ENCODE measurements at places on chromosomes 12 and 14.

DNA sequence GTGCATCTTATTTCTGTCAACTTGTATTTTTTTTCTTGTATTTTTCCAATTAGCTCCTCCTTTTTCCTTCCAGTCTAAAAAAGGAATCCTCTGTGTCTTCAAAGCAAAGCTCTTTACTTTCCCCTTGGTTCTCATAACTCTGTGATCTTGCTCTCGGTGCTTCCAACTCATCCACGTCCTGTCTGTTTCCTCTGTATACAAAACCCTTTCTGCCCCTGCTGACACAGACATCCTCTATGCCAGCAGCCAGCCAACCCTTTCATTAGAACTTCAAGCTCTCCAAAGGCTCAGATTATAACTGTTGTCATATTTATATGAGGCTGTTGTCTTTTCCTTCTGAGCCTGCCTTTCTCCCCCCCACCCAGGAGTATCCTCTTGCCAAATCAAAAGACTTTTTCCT lies 32.4 kb downstream of the OAS2 start:
- no peak for DNase-seq

- DNase-seq, result no peak
Observed at GRCh38 chr14:36451310-36452065, 68.5 kb downstream of the NKX2-1 start.

DNA sequence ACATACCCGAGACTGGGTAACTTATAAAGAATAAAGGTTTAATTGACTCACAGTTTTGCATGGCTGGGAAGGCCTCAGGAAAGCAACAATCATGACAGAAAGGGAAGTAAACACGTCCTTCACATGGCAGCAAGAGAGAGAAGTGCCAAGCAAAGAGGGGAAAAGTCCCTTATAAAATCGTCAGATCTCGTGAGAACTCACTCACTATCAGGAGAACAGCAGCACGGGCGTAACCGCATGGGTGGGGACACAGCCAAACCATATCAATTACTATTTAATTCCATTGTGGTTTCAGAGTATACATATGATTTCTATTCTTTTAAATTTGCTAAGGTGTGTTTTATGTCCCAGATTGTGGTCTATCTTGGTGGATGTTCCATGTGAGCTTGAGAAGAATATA lies 117.9 kb downstream of the SCAF11 start:
- DNase-seq, result no peak

DNA sequence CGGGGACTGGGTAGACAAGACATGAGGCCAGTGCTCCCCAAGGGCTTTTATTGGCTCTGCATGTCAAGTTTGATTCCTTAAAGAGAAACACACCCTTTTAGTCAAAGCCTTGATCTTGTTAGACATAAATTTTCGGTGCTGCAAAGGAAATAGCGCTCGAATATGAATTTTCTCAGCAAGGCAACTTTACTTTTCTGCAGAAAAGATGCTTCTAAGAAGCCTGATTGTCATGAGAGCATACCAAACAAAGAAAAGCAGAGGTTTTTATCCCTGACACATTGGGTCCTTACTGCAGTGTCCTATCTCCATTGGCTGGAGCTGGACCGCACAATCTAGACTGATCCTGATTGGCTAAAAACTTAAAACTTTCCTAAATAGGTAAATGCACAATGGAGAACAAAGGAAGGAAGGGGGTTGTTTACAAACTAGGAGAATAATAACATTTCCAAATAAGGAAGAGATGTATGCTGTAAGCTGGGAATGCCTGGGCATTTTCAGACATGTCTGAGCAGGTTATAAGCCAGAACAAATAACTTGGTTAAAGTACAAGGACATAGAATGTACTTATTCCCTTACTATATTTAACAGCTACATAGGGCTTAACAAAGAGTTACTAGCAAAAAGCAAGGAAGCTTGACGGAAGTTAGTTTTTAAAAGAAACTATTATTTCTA lies 17.2 kb downstream of the TXNRD1 start:
- no peak for DNase-seq

DNA sequence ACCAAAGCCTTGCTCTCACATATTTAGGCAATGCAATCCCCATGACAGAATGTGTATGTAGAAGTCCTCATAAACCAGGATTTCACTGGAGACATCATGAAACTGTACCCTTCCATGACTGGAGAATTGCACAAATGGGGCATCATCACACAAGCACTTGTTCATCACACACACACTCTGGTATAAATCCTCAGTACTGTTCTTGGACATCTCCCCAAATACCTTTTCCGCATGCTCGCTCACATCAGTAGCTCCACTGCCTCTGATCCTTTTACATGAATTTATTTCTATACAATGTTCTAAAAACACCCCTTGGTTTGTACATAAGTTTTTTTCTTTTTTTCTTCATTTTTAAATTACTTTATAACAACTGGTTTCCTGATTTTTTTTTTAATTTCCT lies 3.3 kb upstream of the ING4 start:
- no peak for DNase-seq

- no peak for DNase-seq
Observed at GRCh38 chr12:52270541-52271070, 3.8 kb upstream of the KRT86 start.

DNA sequence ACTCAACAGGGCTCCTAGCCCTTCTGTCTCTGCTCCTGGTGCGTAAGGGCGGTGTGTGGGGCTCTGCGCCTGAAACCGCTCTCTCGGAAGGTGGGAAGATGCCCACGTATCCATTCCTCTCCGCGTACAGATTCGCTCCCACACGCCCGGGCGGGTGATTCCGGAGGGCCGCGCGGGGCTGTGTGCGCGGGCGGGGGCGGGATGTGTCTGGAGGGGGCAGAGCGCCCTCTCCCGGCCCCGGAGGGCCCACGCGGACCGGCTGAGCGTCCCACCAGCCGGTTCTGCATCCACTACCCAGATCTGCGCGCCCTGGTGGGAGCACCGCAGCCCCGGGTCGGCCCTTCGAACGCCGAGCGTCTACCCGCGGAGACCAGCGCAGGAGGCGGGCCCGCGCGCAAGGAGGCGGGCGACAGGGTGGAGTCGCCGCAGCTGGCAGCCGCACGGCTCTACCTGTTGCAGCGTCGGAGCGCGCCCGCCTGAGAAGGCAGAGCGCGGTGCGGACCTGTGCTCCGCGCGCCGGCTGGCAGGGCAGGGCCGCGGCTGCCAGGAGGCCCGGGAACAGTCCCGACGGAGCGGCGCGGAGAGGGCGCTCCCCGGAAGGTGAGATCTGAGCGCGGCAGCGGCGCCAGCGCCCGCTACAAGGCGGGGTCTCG lies 1.4 kb upstream of the KCNK13 start:
- no peak for DNase-seq

DNA sequence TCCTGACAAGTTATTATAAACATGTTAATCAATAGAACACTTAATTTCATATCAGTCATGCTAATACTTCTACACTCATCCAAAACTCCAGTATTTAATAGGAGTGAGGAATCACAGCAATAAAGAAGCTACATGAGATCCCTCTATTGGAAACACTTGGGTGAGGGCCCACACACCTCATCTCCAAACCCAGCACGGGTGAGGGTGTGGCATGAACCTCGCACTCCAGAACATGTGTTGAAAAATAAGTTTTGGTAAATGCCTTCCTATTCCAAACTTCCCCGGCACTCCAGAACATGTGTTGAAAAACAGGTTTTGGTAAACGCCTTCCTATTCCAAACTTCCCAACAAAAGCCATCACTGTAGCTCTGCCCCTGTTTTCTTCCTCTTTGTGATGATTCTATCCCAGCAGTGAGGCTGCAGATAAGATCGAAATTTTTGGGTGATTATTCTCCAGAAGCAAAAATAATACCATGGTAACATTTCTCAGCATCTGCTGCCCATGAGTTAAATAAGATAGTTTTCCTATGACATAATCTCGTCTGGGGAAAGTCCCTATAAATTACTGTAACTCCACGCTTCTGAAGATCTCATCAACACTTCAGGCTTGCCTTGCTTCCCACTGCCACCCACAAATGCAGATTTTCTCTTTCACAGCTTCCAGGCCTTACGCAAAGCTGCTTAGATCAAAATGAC lies 24.4 kb upstream of the PTPRB start:
- no peak for DNase-seq

DNA sequence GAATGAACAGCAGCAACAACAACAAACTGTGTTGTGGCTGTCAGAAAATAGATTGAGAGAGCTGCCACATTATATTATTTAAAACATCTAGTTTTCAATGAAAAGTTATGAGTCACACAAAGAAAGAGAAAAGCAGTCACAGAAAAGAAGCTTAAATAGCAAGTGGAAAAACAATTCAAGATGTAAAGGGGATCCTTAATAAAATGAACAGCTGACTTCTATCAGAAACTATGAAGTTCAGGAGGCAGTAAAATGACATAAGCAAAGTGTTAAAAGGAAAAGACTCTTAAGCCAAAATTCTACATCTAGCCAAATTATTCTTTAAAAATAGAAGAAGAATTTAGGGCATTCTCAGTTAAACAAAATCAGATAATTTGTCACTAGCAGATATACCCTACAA lies 5.6 kb downstream of the CLEC14A start:
- DNase-seq, result no peak

- DNase-seq, result no peak
Observed at GRCh38 chr12:26361964-26362363, 166.6 kb downstream of the SSPN start.

- no peak for DNase-seq
Observed at GRCh38 chr12:102062419-102062806, 622 bp upstream of the WASHC3 start.

GRCh38 chr14:71123579-71124135 lies 216.4 kb downstream of the PCNX1 start:
- DNase-seq, result no peak

- no peak for DNase-seq
Observed at GRCh38 chr12:68157380-68157779, 2.2 kb downstream of the IFNG start.

GRCh38 chr12:28440081-28440608 lies 249.9 kb downstream of the CCDC91 start:
- DNase-seq, result no peak

DNA sequence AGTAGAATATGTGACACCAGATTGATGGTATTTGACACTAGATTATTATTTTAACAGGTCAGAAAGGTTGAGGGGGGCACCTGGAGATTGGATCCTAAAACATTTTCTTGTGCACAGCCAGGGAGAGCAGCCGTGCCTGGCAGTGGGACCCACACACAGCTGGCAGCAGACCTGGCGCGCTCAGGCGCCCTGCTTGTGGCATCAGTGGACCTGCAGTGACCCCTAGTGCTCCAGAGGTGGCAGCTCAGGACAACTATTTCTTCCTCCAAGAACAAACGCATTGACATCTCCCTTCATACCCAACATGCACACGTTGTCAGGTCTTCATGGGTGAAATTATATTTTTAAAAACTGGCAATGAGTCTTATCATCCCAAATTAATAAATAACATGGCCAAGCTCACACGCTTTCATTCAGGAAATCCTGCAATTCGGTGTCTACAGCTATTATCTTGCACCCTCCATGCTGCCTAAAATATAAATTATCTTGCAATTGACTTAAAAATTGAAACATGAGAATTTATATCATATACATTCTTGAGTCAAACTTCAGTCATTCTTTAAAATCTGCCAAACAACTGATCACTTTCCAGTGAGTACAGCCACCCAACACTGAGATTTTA lies 7.7 kb upstream of the TMEM132D start:
- no peak for DNase-seq

DNA sequence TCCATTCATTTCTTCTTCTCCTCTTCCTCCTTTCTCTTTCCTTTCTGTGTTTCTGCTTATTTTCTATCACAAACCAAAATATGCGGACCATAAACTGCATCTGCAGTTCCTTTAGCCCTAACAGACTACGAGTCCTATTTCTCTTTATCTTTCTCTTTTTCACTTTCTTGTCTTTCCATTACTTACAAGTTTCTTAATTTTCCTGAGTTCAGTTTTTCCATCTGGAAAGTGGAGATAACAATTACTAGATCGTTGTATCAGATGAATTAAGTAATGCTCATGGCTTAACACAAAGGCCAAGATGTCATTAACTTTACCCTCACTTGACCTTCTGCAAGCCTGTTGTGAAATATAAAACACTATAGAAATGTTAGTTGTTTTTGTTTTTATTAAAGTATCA lies 983 bp upstream of the COPS7A start:
- no peak for DNase-seq

- DNase-seq, result no peak
Observed at GRCh38 chr12:124696693-124697476, 129.5 kb upstream of the NCOR2 start.

DNA sequence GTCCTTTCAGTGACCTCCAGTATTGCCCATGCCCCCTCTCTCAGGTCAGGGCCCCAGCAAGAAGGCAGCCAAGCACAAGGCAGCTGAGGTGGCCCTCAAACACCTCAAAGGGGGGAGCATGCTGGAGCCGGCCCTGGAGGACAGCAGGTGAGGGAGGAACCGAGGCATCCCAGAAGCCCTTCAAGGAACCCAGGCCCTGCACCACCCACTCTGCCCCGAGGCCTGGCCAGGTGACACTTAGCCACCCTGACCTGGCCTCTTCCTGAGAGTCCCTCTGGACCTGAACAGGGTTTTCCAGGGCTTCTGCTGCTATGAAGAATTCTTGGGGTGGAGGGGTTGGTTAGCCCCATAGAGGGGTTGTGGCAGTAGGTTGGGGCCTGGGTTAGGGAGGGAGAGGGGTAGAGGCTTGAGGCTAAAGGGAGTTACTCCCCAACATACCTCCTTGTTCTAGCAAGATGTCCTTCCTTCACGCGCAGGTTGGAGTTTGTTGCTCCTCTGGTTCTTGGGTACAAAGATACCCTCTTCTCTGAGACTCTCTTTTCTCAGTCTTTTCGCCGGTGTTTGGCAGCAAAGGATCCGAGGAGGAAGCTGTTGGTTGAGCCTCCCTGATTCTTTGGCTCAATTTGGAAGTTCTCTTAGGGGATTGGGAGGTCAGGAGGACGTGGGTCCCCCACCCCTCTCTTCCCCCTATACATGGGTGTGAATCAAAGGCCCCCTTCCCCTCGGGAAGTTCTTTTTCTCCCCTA lies 2.1 kb downstream of the TARBP2 start:
- DNase-seq, result no peak

DNA sequence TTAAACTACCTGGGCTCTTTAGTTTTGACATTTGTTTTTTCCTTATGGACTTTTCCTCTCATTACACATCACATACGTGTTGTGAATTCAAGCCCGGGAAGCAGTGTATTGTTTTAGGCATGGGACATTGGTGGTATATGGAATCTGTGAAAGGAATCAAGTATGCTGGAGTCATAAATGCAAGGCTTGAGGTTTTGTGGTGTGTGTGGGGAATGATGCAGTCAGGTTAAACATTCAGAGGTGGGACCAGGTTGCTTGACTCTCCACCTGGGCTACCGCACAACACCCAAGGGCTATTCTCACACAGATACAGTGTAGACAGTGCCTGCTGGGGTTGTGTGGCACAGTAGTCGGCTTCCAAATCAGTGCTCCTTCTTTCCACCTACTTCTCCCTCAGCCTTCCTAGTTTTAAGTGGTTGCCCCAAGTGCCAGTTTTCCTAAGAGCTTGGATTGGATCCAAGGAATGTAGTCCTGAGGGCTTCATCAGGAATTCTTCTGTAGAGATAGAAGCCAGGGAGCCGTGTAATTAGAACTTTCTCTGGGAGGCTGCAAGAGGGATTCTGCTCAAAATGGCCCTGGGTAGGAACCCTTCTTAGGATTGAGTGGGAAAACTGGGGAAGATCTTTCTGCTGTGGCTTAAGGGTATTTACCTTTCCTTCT lies 243.7 kb downstream of the C12orf75 start:
- DNase-seq, result no peak

Data from T-helper 22 cell (primary cell).